ENCODE measurements at places on chromosomes 5 and 9.

DNA sequence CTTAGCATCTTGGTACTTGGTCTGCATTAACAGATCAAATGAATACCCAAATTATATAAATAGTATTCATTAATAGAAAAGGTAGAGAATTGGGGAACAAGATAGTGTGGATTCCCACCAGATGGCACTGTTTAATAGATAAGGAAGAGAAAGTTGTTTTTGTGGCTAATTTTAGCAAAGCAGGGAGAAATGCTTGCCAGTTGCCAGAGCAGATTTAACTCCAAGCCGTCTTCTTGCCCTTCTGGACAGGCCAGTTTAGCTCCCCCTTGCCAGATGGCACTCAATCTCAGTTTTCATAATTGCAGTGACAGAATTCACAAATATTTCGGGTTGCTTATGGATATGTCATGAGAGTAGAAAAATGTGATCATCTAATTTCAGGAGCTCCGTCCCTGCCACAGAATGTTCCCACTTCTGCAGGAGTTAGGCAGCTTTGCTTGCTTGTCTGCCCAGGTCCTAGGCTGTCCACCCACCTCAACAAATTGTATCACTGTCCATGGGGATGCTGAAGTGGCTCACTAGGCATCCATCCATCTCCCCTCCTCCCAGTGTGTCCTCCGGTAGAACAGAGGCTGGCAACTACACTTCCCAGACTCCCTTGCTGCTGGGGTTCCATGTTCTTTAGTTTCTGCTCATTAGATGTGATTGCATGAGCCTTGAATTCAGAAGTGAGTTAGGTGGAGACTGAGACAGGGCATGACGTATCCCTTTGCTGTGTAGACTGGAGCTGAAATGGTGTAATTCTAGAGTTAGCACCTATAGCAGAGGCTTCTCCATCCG, 11.8 kb upstream of the HEXB start:
- peak; percentile 11 for DNase-seq

DNA sequence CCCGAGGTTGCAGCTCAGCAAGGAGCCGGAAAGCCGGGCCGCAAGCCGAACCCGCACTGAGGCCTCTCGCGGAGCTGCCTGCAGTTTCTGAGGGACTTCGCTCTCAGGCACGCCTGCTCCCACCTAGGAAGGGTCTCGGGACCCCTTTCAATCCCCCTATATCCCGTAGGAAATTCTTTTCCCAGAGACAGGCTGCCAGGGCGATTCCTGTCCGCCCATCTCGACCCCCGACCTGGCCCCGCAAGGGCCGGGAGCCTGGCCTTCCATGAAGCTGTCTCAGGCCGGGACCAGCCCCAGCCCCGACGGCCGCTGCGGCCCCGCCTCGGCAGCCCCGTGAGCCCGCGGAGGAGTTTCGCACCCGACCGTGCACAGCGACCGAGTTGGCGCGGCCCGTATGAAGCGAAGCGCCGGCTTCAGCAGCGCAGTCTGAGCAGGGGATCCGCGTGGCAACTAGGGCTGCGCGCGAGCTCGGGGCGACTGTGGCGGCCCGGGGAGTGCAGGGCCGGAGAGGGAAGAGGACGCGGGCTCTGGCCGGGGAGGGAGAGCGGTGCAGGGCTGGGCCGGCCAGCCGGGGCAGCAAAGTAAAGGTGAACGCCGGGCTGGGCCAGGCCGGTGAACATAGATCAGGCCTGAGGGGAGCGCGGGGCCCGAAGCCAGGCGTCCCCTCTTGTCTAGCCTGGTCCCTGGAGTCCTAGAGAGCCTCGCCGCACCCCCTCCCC, 977 bp upstream of the PRDM12 start:
- no peak for DNase-seq

DNA sequence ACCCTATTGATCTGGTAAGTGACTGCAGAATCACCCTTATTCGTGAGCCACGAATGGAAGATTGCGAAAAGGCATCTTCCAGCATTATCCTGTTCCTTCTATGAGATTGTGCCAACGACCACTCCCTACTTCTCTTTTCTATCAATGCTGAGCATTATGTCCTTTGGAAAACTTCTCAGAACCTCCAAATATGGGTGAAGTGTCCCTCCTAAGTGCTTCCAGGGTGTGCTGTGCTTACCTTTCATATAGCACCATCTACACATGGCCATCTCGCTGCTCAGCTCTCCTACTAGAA, 14.7 kb upstream of the LCP2 start:
- DNase-seq: no peak

- DNase-seq: peak; percentile 92
Measured at GRCh38 chr5:124453221-124454051, 293.0 kb downstream of the ZNF608 start.

DNA sequence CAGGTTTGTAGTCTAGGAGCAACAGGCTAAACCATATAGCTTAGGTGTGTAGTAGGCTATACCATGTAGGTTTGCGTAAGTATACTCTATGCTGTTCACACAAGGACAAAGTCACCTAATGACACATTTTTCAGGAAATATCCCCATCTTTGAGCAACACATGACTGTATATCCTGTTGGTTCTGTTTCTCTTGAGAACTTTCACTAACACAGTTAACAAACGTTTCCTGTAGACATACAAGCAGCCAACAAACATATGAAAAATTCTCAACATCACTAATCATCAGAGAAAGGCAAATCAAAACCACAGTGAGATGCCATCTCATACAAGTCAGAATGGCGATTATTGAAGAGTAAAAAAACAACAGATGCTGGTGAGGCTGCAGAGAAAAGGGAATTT, 68.2 kb downstream of the NR2F1-AS1 start:
- DNase-seq: no peak

DNA sequence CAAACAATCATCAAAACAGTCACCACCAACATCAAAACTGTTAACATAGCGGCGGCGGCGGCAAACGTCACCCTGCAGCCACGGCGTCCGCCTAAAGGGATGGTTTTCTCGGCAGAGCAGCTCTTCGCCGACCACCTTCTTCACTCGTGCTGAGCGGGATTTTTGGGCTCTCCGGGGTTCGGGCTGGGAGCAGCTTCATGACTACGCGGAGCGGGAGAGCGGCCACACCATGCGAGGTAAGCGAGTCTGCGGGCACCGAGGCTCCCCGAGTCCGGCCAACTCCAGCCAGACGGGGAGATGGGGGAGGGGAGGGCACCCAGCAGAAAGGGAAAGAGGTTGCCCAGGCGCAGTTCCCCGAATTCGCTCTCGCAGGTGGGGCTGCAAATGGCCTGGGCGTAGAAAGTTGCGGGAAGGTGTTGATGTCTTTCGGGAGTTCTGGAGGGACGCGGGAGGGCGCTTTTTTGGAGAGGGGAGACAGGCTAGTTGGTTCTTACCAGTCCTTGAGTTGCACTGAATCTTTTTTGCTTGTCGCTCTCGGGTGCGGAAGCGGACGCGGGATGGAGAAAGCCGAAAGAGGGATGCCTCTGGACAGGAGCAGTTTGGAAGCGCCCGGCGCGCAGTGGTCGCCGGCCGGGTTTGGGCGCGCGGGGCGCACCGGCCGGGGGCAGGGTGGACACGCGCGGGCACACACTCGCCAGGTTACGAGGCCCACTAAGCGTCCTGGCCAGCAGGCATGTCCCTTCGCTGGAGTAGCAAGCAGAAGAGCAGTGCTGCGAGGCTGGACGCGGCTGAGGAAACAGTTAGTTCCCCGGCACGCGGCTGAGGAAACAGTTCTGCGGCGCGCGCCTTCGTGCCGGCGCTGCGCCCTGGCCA, 849 bp downstream of the RORB start:
- peak; percentile 16 for DNase-seq

GRCh38 chr5:139394654-139395566, at the start of gene PROB1:
TSS of gene PROB1 (minus strand) at chr5:139395104. CDS start at chr5:139395081, 23 bp downstream.
- DNase-seq: no peak

DNA sequence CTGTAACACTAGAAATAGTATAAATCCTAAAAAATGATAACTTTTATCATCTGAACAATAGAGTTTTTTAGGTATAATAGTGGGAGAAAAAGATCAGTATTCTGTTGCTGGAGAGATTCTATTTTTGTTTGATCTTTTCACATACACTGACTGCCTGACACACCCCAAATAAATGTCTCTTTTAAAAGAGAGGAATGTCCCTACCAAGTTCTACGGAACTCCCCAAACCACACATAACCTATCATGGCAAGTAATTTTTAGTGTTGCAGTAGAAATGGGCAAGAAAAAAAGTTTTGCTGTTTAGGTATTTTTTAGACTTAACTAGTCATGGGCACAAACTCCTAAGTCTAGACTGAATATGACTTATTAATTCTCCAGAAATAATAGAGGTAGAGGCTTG, 139.1 kb downstream of the ELAVL2 start:
- no peak for DNase-seq

GRCh38 chr5:124494540-124495116, 251.8 kb downstream of the ZNF608 start:
- no peak for DNase-seq

GRCh38 chr5:172637110-172637580, 3.9 kb upstream of the NEURL1B start:
- DNase-seq: no peak

GRCh38 chr9:116692616-116693015, 5.5 kb downstream of the TRIM32 start:
- DNase-seq: no peak

DNA sequence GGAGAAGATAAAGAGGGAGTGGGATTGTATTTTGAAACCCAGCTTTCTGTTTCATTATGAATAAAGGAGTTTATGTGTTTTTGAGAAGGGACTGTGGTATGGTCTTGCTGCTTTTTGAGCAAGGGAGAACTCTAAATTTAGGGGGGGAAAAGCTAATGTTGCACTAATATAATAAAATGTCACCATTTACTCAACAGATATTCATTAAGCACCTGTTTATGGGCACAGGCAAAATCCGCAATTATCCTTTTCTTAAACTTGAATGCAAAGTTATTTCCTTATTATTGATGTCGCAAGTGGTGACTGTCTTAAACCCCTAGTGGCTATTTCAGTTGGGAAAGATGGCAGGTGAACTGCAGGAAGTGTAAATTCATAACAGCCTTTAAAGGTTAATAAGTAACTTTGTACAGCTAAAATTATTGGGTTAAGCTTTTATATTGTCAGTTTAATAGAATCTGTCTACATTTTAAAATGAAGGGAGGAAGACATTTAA, 1.5 kb downstream of the CDC42SE2 start:
- DNase-seq: peak; percentile 75

DNA sequence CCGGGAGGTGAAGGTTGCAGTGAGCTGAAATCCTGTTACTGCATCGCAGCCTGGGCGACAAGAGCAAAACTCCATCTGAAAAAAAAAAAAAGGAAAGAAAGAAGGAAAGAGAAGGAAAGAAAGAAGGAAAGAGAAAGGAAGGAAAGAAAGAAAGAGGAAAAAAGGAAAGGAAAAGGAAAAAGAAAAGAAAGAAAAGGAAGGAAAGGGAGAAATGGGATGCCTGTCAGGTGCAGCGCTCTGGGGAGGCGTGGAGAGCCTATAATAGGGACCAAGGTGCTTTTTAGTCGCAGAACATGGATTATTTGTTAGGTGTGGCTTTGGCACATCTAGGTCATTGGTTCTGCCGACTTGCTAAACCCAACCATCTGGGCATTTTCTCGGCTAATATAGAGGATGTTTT, 17.9 kb downstream of the EXOSC2 start:
- no peak for DNase-seq

- no peak for DNase-seq
Measured at GRCh38 chr5:74948031-74948546, 81.9 kb upstream of the FAM169A start.

GRCh38 chr9:95030920-95031642, 286.4 kb downstream of the FANCC start:
- DNase-seq: no peak

DNA sequence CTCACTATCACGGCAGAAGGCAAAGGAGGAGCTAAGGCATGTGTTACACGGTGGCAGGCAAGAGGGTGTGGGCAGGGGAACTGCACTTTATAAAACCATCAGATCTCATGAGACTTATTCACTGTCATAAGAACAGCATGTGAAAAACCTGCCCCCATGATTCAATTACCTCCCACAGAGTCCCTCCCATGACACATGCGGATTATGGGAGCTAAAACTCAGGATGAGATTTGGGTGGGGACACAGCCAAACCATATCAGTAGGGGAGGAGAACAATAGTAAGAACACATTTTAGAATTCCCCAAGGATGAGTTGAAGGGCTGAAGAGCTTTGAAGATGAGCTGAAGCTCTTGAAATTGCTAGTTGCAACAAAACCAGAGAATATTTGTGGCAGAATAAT, 287.9 kb downstream of the SMARCA2 start:
- no peak for DNase-seq

DNA sequence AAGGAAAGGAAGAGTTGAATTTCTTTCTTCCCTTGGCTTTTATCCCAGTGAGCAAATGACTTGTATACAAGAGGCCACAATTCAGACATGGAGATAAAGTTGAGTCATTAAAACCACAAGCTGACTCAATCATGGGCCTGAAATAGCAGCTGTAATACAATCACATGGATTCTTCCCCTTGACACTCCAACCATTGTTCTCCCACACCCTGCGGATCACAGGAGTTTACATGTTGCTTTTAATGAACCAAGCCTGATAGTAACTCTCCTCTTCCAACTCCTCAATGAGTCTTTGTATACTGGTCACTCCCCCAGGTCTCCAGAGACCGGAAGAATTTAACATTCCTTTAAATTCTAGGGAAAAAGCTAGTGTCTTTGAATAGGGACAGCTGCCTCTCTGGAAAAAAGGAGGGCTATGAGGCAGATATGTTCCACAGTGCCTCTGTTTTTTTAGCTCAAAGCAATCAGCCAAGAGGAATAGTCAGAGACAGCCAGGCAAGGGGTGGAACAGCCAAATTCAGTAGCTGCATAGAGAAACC, 32.4 kb downstream of the PCDHGC5 start:
- DNase-seq: no peak

DNA sequence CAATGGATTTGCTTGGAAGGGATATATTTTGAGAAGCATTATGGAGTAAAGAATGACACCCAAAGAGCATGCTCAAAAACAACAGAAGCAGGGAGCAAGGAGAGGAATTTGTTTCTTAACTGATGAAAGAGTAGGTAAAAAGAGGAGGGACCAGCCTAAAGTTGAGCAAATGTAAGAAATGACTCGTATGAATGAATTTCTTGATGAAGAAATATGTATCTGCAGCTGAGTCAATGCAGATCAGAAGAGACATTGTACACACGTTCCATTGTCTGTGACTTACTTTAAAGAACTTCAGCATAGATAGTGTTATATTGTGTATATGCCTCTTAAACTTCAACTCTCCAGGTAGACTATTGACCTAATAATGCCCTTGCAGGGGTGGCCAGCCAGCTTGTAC, 112.7 kb upstream of the NREP start:
- DNase-seq: no peak
